Occipital lobe (tissue), 3 donors: ENCODE measurements at places on chromosomes 4 and X. TPM values are rescaled to one million over a fixed set of nuclear protein-coding genes. Genes with fewer than 3 reads are reported as not detected.

The PABPC5 gene
- 11.9 TPM for total RNA-seq

The HSFX4 gene
- total RNA-seq = not detected

The SYTL4 gene
- 2.3 TPM for total RNA-seq

The ARHGAP6 gene
- total RNA-seq = 0.78 TPM

The CXCL1 gene
- total RNA-seq = 2.0 TPM

The ARAP2 gene
- 91.2 TPM for total RNA-seq

The XAGE1A gene
- total RNA-seq = not detected

The UCP1 gene
- total RNA-seq = not detected

The ALPK1 gene
- 7.3 TPM for total RNA-seq

The MEPE gene
- total RNA-seq = 0.16 TPM

The TMEM47 gene
- 43.4 TPM for total RNA-seq

The NDST4 gene
- 1.7 TPM for total RNA-seq

The GYPB gene
- total RNA-seq = 3.4 TPM

The PTPN13 gene
- total RNA-seq = 136 TPM

The CENPVL1 gene
- total RNA-seq = 1.7 TPM

The GPRASP1 gene
- 32.6 TPM for total RNA-seq

The RAB40A gene
- total RNA-seq = 0.94 TPM

The TLR2 gene
- 1.6 TPM for total RNA-seq

The CACNA1F gene
- total RNA-seq = not detected

The CABS1 gene
- total RNA-seq = not detected

The HEPH gene
- total RNA-seq = 5.1 TPM

The BMP3 gene
- 6.2 TPM for total RNA-seq

The BGN gene
- 1.9 TPM for total RNA-seq

The TRAPPC11 gene
- 89.2 TPM for total RNA-seq

The SGMS2 gene
- 0.94 TPM for total RNA-seq

The ETDC gene
- total RNA-seq = not detected

The DRP2 gene
- total RNA-seq = 4.2 TPM

The ZFYVE28 gene
- 3.7 TPM for total RNA-seq

The DCAF12L2 gene
- total RNA-seq = 9.0 TPM

The SLC6A14 gene
- not detected for total RNA-seq

The CT47A7 gene
- total RNA-seq = not detected

The BEX5 gene
- total RNA-seq = 47.3 TPM

The SYN1 gene
- 17.5 TPM for total RNA-seq

The ESX1 gene
- not detected for total RNA-seq

The PNCK gene
- total RNA-seq = 27.5 TPM

The RAP2C gene
- 19.2 TPM for total RNA-seq

The SLITRK2 gene
- total RNA-seq = 9.7 TPM

The HAND2 gene
- total RNA-seq = not detected

The TMPRSS11B gene
- 0.78 TPM for total RNA-seq

The NXF2B gene
- total RNA-seq = not detected

The MAGEB1 gene
- not detected for total RNA-seq

The YY2 gene
- total RNA-seq = 0.94 TPM

The USP17L13 gene
- total RNA-seq = not detected

The CLIC2 gene
- 5.1 TPM for total RNA-seq

The AFF2 gene
- total RNA-seq = 343 TPM

The FAM53A gene
- 0.78 TPM for total RNA-seq

The AKAP14 gene
- total RNA-seq = 1.4 TPM

The PCDH11X gene
- total RNA-seq = 130 TPM

The TBX22 gene
- total RNA-seq = not detected

The WNK3 gene
- total RNA-seq = 65.8 TPM

The STARD8 gene
- 1.7 TPM for total RNA-seq

The PRKG2 gene
- total RNA-seq = 15.0 TPM

The RAB33A gene
- 36.5 TPM for total RNA-seq
